ENCODE measurements at places on chromosomes 6 and 20.
A peak's percentile ranks its signal among the peaks of the same experiment; 100 is the strongest.

DNA sequence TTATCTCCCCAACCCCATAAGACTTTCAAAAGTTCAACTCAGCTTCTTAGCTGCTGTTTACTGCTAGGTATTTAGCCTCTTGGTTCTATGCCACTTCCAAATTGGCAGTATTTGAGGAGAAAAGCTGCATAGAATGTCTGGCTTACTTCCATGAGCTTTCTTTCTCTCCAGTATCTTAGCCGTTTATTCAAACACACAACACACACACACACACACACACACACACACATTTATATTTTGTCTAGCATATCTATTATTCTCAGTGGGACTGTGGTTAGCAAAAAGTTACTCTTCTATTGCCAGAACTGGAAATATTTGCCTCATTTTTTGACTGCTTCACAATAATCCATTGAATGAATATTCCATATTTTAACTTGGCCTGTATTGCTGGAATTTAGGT lies 634.2 kb upstream of the IMPG1 start:
- no peak for DNase-seq

DNA sequence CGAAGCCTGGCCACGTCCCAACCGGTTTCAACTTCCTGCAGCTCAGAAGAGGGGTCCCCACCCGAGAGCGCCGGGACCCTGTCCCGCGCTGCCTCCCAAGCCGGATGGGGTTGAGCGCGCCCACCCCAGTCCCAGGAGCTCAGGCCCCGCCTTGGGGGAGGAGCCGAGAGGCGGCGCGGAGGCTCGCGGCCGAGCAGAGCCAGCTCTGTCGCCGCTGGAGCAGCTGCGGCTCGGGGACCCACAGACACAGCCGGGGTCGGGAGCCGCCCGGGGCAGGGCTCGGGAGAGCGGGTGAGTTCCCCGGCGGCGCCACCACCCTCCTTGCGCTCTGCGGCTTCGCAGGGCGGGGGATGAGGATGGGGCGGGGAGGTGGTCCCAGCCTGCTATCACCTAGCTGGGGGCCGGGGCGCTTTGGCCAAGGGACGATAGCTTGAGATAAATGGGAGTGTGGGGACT lies at the start of gene PPP1R16B:
TSS of gene PPP1R16B (plus strand) at position 196 of the 456 bp plus-strand sequence. CDS start 30,229 bp downstream, outside the sequence.
- peak; percentile 64 for DNase-seq

DNA sequence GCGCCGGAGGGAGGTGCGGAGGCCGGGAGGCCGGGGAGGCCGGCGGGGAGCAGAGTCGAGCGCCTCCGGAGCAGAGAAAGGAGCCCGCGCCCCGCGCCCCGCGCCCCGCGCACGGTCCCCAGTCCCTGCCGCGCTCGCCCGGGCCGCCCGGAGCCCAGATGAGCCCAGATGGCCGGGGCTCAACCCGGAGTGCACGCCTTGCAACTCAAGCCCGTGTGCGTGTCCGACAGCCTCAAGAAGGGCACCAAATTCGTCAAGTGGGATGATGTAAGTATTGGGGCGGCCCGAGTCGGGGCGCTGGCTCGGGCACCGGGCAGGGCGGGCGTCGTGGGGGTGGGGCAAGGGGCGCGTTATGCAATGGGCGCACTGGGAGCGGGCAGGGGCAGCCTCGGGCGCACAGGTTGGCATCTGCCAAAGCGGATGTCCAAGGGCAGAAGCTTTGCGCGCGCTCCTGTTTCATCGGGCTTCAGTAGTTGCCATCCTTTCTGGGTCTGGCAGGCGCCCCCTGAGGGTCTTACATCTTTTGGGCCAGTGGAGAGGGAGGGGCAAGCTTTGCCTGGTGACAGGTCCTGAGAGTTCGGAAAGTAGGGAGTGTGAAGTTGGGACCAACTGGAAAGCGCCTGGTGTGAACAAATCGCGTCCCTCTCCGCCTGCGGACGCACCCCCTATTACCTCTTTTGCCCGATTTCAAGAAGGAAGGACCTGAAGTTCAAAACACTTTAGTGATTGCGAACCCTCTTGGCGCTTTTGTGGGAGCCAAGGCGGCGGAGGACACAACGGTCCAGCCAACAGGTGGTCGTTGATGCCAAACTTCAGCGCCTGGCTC lies 631 bp downstream of the PLCB1 start:
- DNase-seq, result no peak

GRCh38 chr6:136593748-136594490 lies 43.7 kb upstream of the MAP7 start:
- no peak for DNase-seq
